ENCODE measurements at places on chromosomes 1 and 21. TPM values are rescaled to one million over a fixed set of nuclear protein-coding genes. Genes with fewer than 3 reads are reported as not detected.
A peak's percentile ranks its signal among the peaks of the same experiment; 100 is the strongest.

Gene HFM1
- total RNA-seq = 4.9 TPM

Gene HENMT1
- 1.5 TPM for total RNA-seq

Gene HES2
- total RNA-seq = not detected

Gene ATP1A2
- 1.1 TPM for total RNA-seq

Gene BSDC1
- 101 TPM for total RNA-seq

Gene CELA3B
- total RNA-seq = not detected

Gene ROR1
- total RNA-seq = 1.1 TPM

Gene CD5L
- total RNA-seq = not detected

Gene HSD3B2
- total RNA-seq = 1.4 TPM

Gene TRAPPC10
- total RNA-seq = 77.8 TPM

DNA sequence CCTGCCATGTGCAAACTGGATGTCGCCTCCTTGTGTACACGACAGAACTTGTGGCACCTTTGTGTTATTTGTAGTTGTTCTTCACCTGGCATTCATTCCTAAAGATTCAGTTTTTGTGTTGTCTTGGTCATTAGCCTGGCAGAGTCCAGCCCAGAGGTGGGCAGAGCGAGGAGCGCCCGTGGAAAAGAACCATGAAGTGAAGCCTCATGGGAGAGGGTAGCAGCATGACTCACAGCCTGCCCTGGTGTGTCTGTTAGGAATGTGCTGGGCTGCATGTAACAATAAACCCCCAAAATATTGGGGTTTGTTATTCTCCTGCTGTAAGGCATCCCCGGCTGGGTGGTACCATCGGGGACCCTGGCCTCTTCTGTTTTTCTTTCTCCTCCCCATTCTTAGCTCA is 124.9 kb upstream of the TMEM51 start:
- no peaks in the 10 kb centered on the region for H3K27me3 ChIP-seq
- H3K27ac ChIP-seq = peak overlapping the region; percentile 94
- H3K4me3 ChIP-seq = no peak overlapping the region
- no peak for DNase-seq

DNA sequence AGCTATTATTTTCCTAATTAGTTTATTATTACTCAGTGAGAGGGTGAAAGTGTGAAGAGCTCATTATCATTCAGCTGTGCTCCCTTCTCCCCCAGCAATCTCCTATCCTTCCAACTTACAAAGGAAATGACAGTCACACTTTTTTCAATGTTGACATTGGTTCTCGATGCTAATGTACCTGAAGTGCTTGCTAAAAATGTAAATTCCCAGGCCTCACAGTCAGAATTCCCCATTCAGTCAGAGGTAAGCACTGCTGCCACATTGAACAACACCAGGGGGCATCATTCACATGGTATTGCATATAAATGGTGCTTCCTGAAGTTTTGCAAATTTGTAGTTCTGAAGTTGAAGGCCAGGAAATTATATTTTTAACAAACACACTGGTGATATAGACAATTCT is 132.7 kb upstream of the FOXD3 start:
- H3K4me1 ChIP-seq = no peaks in the 10 kb centered on the region
- no peak overlapping the region for H3K27ac ChIP-seq
- DNase-seq = no peak
- H3K36me3 ChIP-seq = no peaks in the 10 kb centered on the region
- no peaks in the 10 kb centered on the region for H3K27me3 ChIP-seq

DNA sequence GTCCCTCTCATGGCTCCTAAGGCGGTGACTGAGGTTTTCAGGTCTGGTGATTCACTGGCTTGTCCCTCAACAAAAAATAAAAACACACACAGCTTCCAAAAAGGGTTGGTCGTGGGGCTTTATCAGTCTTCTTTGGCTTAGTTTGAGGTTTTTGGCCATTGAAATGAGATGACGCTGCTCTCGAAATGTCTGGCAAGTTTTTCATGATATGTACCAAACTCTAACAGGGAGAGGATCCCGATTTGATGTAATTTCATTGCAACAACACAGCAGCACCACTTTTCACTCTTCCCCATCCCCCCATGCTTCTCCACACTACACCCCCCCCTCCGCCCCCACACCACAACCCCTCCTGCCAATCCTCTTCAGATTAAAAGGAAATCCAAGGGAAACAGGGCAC is 187.1 kb upstream of the NFIA start:
- no peak for DNase-seq
- no peaks in the 10 kb centered on the region for H3K27me3 ChIP-seq
- H3K4me1 ChIP-seq = no peaks in the 10 kb centered on the region
- H3K36me3 ChIP-seq = no peaks in the 10 kb centered on the region

DNA sequence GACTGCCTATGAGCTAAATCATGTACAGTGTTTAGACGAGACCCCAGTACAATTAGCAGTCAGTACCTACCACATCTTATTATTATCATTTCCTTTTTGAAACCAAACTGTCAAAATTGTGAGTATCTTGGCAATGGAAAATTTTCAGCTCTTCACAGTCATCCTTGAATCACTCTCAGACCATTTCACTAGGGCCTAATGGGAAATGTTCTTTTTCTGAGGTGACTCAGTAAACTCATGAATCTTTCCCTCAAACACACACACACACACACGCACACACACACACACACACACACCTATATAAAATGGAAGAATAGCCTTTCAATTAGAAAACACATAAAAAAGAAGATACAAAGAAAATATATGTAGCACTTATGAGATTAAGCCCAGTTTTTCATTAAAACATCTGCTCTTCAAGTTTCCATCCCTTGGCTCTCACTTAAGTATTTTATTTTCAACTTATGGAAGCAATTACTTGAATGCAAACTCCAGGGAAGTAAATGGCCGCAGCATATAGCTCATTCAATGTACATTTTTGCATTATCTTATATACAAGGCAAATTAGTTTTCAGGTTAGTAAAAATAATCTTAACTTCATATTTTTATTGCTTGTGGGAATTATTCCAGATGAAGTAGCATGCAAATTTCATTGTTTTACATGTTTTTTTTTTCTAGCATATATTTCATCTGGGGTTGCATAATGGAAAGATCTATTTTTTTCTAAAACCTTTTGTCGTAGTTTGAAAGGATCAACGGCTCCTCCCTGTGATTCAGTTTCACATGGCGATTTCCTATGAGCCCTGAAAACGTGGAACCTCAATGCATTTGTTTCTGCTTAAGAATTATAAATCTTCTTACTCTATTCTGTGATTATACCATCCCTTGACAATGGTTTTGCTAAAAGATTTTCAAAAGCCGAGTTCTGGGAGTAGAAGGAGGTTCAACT is 46.3 kb upstream of the TMPRSS15 start:
- DNase-seq = no peak
- no peaks in the 10 kb centered on the region for H3K27me3 ChIP-seq
- no peaks in the 10 kb centered on the region for H3K4me1 ChIP-seq
- H3K27ac ChIP-seq = no peak overlapping the region
- no peaks in the 10 kb centered on the region for H3K36me3 ChIP-seq

- H3K27me3 ChIP-seq = no peaks in the 10 kb centered on the region
- H3K27ac ChIP-seq = no peak overlapping the region
- no peaks in the 10 kb centered on the region for H3K36me3 ChIP-seq
- no peak overlapping the region for H3K4me3 ChIP-seq
- peaks cover 16% of the 10 kb centered on the region for H3K4me1 ChIP-seq
- DNase-seq = no peak
Measured at GRCh38 chr1:236284291-236284721, 2.5 kb upstream of the ERO1B start.

- no peak for DNase-seq
- H3K4me1 ChIP-seq = peaks cover 35% of the 10 kb centered on the region
- H3K4me3 ChIP-seq = no peak overlapping the region
- H3K27ac ChIP-seq = no peak overlapping the region
Measured at GRCh38 chr1:94039871-94040569, 80.9 kb downstream of the ABCA4 start.

- no peaks in the 10 kb centered on the region for H3K36me3 ChIP-seq
- H3K4me3 ChIP-seq = no peak overlapping the region
Measured at GRCh38 chr1:54968551-54968950, 11.9 kb upstream of the TMEM61 start.

- H3K4me1 ChIP-seq = peaks cover 14% of the 10 kb centered on the region
- H3K27ac ChIP-seq = no peak overlapping the region
- H3K36me3 ChIP-seq = no peaks in the 10 kb centered on the region
- no peak overlapping the region for H3K4me3 ChIP-seq
Measured at GRCh38 chr1:64599242-64599641, 129.3 kb downstream of the CACHD1 start.

GRCh38 chr1:62438163-62438562 is 1.3 kb downstream of the USP1 start:
- H3K27me3 ChIP-seq = no peaks in the 10 kb centered on the region
- H3K36me3 ChIP-seq = no peaks in the 10 kb centered on the region
- peaks cover 26% of the 10 kb centered on the region for H3K4me1 ChIP-seq
- no peak for DNase-seq
- H3K4me3 ChIP-seq = peak overlapping the region; percentile 90

DNA sequence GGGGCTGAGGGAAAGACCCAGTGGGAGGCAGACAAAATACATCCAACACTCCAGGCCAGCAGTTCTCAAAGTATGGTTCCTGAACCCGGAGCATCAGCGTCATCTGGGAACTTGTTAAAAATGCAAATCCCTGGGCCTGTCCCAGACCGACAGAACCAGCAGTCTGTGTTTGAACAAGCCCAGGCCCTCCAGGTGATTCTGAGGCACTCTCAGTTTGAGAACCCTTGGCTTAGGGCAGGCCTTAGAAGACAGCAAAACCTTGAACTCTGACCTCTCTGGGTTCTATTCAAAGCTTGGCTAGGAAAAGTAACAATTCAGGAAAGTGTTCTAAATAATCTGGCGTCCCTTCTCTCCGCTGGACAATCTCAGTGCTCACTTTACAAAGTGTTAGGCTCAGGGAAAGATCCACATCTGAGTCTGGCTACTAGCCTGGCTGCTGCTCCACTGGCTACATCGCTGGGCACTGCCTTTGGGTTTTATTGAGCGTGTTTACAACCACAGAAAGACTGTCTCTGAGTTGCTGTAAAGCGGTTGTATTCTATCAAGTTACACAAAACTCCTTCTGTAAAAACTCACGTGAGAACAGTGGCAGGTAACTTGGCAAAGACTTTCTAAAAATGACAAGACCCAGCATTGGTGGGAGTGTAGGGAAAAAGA is 166.1 kb downstream of the HIVEP3 start:
- H3K36me3 ChIP-seq = no peaks in the 10 kb centered on the region
- no peaks in the 10 kb centered on the region for H3K27me3 ChIP-seq
- no peak for DNase-seq
- no peak overlapping the region for H3K27ac ChIP-seq
- no peaks in the 10 kb centered on the region for H3K4me1 ChIP-seq

DNA sequence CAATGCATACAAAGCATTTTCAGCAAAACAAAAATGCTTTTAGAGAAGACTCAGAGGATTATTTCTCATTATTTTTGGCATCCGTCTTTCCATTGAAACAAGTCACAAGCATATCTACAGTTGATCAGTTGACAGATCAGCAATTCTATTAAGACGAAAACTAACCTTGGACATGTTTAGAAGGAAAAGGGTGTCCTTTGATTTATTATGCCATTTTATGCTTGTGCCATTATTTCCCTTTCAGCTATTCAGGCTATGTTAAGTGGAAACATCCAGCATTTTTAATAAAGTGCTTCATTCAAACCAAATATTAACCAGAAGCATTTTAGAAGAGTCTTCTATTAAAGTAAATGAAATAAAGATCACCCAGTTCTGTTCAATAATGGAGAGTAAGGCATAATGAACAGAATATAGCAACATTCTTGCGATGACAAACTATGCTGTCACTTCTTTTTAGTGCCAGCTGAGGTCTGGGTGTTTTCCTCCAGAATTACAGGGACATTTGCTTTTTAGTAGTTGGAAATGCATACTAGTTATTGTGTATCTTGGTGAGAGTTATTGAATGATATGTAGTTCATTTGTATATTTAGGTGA is 481.4 kb downstream of the PLA2G4A start:
- H3K27me3 ChIP-seq = no peaks in the 10 kb centered on the region
- H3K4me1 ChIP-seq = no peaks in the 10 kb centered on the region
- no peak overlapping the region for H3K4me3 ChIP-seq
- no peaks in the 10 kb centered on the region for H3K36me3 ChIP-seq

GRCh38 chr1:205444931-205445645 is 10.8 kb downstream of the BLACAT1 start:
- H3K27ac ChIP-seq = peak overlapping the region; percentile 81
- peak; percentile 88 for DNase-seq
- no peaks in the 10 kb centered on the region for H3K36me3 ChIP-seq
- H3K4me1 ChIP-seq = peaks cover 79% of the 10 kb centered on the region
- H3K4me3 ChIP-seq = peak overlapping the region; percentile 16

- H3K27ac ChIP-seq = no peak overlapping the region
- no peak for DNase-seq
- H3K36me3 ChIP-seq = no peaks in the 10 kb centered on the region
- H3K4me1 ChIP-seq = no peaks in the 10 kb centered on the region
- no peak overlapping the region for H3K4me3 ChIP-seq
Measured at GRCh38 chr1:44380666-44381177, 24.3 kb upstream of the RNF220 start.

All from thyroid gland (tissue), 4 donors.